Right lobe of liver (tissue), 6 donors: ENCODE measurements at places on chromosomes 6 and 20.
A peak's percentile ranks its signal among the peaks of the same experiment; 100 is the strongest.

DNA sequence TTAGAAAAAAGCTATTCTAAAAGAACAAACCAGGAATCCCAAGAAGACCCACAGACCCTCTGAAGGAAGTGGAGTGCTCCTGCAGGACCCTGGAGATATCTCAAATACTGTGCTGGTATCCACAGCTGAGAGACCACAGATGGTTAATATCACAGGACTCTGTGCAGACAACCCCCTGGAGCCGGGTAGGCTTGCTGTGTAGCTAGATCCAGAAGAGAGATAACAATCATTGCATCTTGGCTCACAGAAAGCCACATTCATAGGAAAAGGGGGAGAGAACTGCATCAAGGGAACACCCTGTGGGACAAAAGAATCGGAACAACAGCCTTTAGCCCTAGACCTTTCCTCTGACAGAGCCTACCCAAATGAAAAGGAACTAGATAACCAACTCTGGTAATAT is 689.5 kb downstream of the PHF3 start:
- no peak for DNase-seq

GRCh38 chr6:168037242-168037641 is 39.8 kb downstream of the KIF25 start:
- no peak for DNase-seq

GRCh38 chr20:49712996-49713752 is 504 bp downstream of the B4GALT5 start:
- DNase-seq: peak; percentile 57

DNA sequence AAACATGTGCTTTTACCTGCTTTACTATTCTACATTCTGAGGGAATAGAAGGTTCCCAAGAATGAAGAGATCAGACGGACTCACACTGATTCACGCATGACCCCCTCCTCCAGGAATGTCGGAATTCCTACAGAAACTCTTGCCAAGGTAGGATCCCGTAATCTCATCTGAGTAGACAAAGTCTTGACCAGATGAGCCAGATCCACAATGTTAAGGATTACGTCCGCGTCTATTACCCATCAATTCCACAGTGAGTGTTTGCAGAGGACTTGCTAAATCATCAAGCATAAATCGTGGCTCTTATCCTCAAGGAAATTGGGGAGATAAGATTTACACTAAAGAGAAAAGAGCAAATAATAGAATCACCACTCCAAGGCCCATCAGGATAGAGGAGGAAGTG is 245.9 kb upstream of the FOXQ1 start:
- no peak for DNase-seq

GRCh38 chr6:128474481-128474880 is 45.9 kb downstream of the PTPRK start:
- no peak for DNase-seq

DNA sequence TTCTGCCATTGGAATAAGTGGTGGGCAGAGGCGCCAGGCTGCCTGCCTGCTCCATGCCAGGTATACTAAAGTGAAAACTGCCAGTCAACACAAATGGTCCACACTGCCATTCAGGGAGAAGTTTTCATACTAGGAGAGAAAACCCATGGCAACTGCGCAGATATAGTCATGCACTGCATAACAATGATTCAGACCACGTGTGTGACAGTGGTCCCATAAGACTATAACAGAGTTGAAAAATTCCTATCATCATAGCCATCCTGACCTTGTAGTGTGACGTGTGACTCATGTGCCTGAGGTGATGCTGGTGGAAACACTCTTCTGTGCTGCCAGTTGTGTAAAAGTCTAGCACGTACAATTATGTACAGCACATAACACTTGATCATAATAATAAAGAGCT is 25.1 kb downstream of the ZC3H12D start:
- DNase-seq: no peak

GRCh38 chr20:24388828-24389380 is 80.5 kb upstream of the SYNDIG1 start:
- no peak for DNase-seq

DNA sequence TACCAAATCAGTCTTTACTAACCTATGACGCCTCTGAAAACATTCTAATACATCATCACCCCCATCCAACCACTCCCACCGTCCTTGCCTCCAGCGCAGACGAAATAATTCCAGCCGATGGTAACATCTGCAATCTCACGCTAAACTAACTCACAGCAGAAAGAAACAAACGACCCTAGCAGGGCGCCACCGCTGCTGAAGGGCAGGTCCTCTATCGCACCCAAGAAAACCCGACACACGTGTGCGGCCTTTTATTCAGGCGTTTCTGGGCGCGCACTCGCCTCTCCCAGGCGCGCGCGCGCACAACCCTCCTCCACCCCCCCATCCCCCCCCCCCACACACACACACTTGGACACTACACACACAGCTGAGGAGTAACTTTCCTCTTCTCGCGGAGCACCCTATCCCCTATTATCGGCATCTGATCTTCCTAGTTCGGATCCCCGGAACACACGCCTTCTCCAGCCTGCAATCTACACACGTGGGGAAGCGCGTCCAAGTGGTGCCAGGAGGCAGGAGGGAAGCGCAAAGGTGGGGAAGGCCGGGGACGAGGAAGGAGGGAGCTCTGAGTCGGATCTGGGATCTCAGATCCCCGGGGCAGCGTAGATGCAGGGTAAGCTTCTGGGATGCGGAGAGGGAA is 1.4 kb downstream of the GFOD1 start:
- DNase-seq: peak; percentile 65

DNA sequence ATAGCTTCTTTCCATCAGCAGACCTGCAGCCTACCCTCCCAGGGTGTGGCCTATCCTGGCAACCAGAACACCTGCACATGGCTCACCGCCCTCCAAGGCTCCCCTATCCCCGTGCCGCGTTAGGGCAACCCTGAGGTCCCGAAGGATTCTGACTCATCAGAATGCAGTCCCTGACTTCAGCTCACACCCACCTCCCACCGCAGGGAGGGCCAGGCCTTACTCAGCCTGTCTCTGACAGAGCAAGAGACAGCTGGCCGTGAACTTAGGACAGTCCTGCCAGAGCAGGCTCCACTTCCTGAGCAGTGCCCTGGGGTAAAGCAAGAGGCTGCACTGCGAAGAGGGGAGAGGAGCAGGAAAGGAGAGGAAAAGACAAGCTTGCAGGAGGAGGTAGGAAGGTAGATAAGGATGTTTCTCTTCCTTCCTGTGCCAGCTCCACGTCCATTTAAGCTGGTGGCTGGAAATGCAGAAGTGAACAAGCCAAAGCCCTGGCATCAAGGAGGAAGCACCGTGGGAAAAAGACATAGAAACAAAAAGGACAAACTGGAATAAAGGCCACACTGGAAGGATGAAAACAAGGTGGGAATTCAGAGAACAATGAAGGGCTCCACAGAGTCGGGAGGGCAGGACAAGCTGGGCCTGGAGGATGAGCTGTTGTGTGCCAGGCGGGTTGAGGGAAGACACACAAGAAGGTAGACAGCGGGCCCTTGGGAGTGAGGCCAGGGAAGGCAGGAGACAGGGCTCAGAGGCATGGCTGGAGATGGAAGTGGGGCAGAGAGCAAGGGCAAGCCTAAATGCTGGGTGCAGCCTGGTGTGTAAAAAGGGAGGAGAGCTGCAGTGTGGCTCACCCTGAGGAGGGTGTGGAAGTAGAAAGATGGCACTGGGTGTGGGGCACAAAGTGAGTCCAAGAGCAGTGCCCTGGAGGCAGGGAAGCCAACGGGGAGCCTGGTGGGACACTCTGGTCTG is 102.7 kb downstream of the SLC23A2 start:
- no peak for DNase-seq

GRCh38 chr6:81708113-81708699 is 44.3 kb downstream of the TENT5A start:
- no peak for DNase-seq

GRCh38 chr20:60068509-60068908 is 110.3 kb downstream of the CDH26 start:
- DNase-seq: no peak
